ENCODE measurements at places on chromosomes 3 and 15. TPM values are rescaled to one million over a fixed set of nuclear protein-coding genes. Genes with fewer than 3 reads are reported as not detected.
A peak's percentile ranks its signal among the peaks of the same experiment; 100 is the strongest.

Gene RHOV
- total RNA-seq, result 0.29 TPM

Gene IL20RB
- total RNA-seq, result 1.6 TPM

Gene XXYLT1
- total RNA-seq, result 14.6 TPM

Gene CD47
- total RNA-seq, result 158 TPM

Gene ZPLD1
- not detected for total RNA-seq

Gene DUOXA2
- total RNA-seq, result 11.8 TPM

DNA sequence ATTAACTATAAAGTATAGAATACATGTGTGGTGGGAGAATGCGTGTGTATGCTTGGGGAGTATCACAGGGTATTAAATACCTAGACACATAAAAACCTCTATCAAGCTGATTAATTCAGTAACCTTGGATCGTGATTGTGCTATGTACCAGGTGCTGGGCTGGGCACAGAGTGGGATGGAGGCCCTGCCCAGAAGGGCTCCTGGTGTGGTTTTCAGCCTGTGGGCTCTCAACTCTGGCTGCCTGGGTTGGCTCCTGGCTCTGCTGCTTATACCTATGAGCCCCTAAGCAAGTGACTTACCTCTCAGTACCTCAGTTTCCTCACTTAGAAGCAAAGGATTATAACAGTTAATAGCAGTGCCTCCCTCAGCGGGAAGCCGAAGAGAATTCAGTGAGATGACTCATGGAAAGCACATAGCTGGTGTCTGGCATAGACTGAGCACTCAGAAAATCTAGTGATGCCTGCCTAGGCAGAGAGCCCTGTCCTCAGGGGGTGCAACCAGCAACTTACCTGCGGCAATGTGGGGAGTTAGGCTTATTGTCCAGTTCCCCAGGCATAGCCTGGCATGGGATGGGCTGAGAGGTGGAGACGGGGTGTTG lies 90.6 kb upstream of the MYZAP start:
- no peaks in the 10 kb centered on the region for H3K27me3 ChIP-seq
- peaks cover 96% of the 10 kb centered on the region for H3K4me1 ChIP-seq
- H3K27ac ChIP-seq, result peak overlapping the region; percentile 82
- peak; percentile 42 for DNase-seq
- no peak overlapping the region for H3K4me3 ChIP-seq

- no peak for DNase-seq
- H3K27ac ChIP-seq, result no peak overlapping the region
- no peaks in the 10 kb centered on the region for H3K27me3 ChIP-seq
- no peak overlapping the region for H3K4me3 ChIP-seq
- H3K36me3 ChIP-seq, result no peaks in the 10 kb centered on the region
Observed at GRCh38 chr3:111152496-111152895, 80.9 kb downstream of the NECTIN3 start.

DNA sequence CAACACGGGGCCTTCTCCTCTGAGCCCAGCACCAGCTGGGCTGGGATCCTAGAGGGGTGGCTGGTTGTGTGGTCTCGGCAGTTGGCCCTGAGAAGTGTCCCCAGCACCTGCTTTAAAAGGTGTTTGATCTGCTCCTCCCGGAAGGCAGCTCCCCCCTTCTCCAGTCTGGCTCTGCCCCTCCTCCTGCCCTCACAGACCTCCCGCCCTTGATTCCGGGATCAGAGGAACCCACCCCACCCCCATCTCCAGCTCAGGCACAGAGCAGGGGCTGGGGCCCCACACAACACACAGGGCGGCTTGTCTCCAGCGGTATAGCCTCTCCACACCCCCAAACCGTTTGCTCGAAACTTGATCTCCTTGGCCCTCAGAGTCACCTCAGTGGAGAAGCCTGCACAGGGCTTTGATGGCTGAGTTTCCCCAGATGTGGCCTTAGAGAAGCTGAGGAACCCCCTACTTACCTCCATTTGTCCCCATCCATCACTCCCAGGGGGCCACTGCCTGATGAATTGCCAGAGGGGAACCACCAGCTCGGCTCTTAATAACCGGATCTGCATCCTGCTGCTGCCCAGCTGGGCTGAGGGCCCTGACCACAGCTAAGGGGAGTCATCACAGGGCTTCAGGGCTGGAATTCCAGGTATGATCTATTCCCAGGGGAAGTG lies 6.4 kb upstream of the STRA6 start:
- H3K27ac ChIP-seq, result no peak overlapping the region
- H3K36me3 ChIP-seq, result no peaks in the 10 kb centered on the region
- H3K4me1 ChIP-seq, result peaks cover 36% of the 10 kb centered on the region
- no peak overlapping the region for H3K4me3 ChIP-seq
- H3K27me3 ChIP-seq, result no peaks in the 10 kb centered on the region

DNA sequence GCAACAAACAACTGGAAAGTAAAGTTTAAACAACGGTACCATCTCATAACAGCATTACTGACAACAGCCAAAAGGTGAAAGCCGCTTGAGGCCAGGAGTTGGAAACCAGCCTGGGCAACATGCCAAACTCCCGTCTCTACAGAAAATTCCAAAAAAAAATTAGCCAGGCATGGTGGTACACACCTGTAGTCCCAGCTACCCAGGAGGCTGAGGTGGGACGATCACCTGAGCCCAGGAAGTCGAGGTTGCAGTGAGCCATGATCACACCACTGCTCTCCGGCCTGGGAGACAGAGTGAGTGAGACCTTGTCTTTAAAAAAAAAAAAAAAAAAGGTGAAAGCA lies 4.4 kb downstream of the TNK2 start:
- H3K4me1 ChIP-seq, result peaks cover 60% of the 10 kb centered on the region
- H3K27me3 ChIP-seq, result no peaks in the 10 kb centered on the region
- no peaks in the 10 kb centered on the region for H3K36me3 ChIP-seq
- no peak for DNase-seq
- H3K4me3 ChIP-seq, result no peak overlapping the region

- peak; percentile 13 for DNase-seq
- no peak overlapping the region for H3K27ac ChIP-seq
- no peak overlapping the region for H3K4me3 ChIP-seq
- H3K4me1 ChIP-seq, result no peaks in the 10 kb centered on the region
- no peaks in the 10 kb centered on the region for H3K27me3 ChIP-seq
Observed at GRCh38 chr15:43881944-43882343, 55.1 kb downstream of the WDR76 start.

DNA sequence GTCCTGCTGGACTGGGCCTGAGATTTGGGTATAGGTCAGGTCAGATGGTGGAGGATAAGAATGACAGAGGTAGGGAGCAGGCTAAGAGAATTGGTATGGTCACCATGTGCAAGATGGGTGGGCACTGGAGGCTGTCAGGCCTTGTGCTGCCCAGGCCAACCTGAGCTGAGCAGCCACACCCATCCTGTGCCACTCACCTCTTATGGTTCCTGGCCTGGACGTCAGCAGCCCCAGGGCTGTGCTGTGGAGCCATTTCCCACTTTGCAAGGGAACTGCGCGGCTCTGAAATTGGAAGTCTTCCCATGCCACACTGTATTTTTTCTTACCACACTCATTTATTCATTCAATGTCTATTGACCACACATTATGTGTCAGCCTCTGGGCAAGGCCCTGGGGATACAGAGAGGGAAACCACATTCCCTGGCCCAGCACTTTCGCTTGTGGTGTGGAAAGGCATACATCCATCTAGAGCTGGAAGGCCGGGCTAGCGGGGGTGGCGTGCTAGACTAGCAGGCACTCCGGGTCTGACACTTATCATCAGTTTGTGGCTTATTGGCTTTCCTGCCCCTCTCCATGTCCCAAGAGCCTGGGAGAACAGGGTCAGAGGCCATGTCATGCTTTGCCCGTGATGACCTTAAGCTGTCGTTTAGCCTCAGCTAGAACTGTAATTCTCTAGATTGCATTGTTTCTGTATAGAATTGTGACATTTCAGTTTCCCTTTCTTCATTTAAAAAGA lies 51.1 kb upstream of the POLG start:
- H3K4me3 ChIP-seq, result no peak overlapping the region
- no peak for DNase-seq
- H3K36me3 ChIP-seq, result no peaks in the 10 kb centered on the region
- no peaks in the 10 kb centered on the region for H3K4me1 ChIP-seq
- no peak overlapping the region for H3K27ac ChIP-seq
- H3K27me3 ChIP-seq, result no peaks in the 10 kb centered on the region

GRCh38 chr3:53846134-53846850 lies at the start of the genes CHDH and IL17RB:
TSS of gene CHDH (minus strand) at chr3:53846419. CDS start at chr3:53824008, 22,411 bp downstream.
TSS of gene IL17RB (plus strand) at chr3:53846568. CDS start at chr3:53846589, 21 bp downstream.
- peak; percentile 76 for DNase-seq
- peaks cover 24% of the 10 kb centered on the region for H3K4me1 ChIP-seq
- no peaks in the 10 kb centered on the region for H3K36me3 ChIP-seq
- no peaks in the 10 kb centered on the region for H3K27me3 ChIP-seq

DNA sequence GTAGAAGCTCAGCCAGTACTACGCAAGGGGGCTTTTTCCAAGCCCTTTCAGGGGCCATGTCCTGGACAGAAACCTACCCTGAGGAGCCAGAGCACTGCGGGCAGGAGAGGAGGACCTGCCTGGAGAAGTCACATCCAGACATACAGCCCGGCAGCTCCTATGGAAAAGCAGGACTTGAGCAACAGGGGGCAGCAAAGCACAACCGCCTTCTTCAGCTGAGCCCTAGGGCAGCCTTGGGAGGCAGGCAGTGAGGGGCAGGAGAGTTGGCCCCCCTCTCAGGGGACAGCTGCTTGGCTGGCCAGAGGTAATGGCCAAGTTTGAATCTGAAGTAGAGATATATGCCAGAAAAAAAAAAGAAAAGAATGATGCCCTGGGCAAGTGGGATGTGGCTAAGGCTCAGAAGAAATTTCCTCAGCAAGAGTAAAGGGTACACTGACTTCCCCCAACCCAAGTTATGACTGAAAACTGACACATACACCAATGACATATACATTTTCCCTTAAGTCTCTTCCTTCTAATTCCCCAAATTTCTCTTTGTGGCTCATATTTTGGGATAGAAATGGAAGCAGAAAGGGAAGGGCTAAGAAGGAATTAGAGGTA lies 56.9 kb downstream of the CYP19A1 start:
- no peaks in the 10 kb centered on the region for H3K27me3 ChIP-seq
- H3K4me1 ChIP-seq, result no peaks in the 10 kb centered on the region
- DNase-seq, result peak; percentile 59
- no peak overlapping the region for H3K4me3 ChIP-seq
- H3K27ac ChIP-seq, result no peak overlapping the region

GRCh38 chr15:83144771-83145170 lies 37.3 kb downstream of the TM6SF1 start:
- H3K4me3 ChIP-seq, result no peak overlapping the region
- H3K27me3 ChIP-seq, result no peaks in the 10 kb centered on the region
- H3K4me1 ChIP-seq, result no peaks in the 10 kb centered on the region
- no peak overlapping the region for H3K27ac ChIP-seq
- DNase-seq, result no peak
- H3K36me3 ChIP-seq, result peaks cover 29% of the 10 kb centered on the region

DNA sequence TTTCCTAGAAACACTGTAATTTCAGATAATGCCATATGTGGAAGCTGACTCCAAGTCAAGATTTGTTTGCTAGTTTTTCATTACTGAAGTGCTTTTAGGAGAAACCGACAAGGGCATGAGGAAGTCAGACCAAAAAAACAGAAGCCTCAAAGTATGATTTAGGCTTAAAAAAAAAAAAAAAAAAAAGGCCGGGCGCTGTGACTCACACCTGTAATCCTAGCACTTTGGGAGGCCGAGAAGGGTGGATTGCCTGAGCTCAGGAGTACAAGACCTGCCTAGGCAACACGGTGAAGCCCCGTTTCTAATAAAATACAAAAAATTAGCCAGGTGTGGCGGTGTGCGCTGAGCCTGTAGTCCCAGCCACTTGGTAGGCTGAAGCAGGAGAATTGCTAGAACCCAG lies 11.6 kb downstream of the RPL15 start:
- peak overlapping the region; percentile 33 for H3K27ac ChIP-seq
- H3K4me3 ChIP-seq, result no peak overlapping the region
- H3K4me1 ChIP-seq, result peaks cover 7% of the 10 kb centered on the region
- peak; percentile 75 for DNase-seq

DNA sequence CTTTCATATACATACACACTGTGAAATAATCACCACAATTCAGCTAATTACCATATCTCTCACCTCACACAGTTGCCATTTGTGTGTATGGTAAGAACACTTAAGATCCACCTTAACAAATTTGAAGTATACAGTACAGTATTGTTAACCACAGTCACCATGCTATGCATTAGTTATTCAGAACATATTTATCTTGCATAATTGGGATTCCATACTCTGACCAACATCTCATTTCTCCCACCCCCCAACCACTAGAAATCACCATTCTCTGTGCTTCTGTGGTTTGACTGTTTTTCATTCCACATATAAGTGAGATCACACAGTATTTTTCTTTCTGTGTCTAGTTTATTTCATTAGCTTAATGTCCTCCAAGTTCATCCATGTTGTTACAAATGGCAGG lies 247.7 kb upstream of the CTNNB1 start:
- no peaks in the 10 kb centered on the region for H3K27me3 ChIP-seq
- H3K27ac ChIP-seq, result no peak overlapping the region
- H3K36me3 ChIP-seq, result no peaks in the 10 kb centered on the region

Data from thyroid gland (tissue), 4 donors.